ENCODE measurements at places on chromosomes 6 and 20.

DNA sequence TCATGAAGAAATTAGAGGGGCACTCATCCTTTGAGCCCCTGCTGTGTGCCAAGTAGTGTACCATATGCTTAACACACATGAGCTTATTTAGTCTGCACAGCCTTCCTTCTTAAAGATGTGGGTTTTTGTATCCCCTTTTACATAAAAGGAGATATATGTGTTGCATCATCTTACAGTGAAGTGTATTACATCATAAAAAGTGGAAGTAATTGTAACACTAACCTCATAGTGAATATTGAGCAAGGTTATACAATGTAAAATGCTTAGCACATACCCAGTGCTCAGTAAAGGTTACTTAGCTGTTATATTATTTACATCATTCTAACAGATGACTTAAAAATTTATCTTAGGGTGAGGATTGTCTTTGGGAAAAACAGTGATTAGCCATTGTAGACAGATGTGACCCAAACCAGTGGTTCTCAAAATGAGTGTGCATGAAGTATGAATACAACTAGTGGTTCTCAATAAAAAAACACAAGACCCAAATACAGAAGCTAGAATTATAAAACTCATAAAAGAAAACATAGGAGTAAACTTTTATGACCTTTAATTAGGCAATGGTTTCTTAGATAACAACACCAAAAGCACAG, 3.8 kb upstream of the PIGU start:
- DNase-seq = no peak

DNA sequence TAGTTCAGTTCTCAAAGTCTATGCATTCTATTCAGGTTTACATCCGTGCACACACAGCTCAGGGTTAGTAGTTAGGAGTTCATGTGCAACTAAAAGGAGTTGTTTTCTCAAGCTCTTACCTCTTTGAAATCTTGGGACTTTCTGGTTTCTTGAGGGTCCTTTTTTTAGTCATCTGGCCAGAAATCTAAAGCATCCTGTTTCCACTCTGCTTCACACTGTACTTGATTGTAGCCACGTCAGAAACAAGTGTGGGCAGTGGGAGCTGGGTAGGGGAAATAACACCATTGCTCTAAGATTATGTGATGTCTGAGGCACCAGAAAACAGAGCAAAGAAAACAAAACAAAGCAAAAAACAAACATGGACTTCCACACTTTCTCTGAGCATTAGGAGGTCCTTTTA, 58.3 kb downstream of the HDGFL1 start:
- no peak for DNase-seq

DNA sequence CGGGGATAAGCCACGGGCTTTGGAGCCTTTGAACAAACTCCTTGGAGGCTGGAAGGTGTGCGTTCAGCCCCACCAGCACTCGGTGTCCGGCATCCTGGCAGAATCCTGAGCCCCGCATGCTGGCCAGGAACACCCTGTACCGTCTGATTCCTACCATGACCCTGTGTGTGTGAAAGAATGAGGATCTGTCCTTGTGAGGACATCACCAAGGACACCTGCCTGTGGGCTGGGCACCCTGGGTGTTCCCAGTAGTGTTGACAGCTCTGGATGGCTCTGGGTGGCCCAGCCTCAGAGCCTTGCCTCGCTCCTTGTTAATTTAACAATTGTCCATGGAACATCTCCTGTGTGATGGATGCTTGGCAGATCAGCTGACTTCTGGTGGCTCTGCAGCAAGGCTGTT, 234.3 kb downstream of the QKI start:
- no peak for DNase-seq

GRCh38 chr6:63897459-63897858, 261.9 kb downstream of the PHF3 start:
- DNase-seq = no peak

DNA sequence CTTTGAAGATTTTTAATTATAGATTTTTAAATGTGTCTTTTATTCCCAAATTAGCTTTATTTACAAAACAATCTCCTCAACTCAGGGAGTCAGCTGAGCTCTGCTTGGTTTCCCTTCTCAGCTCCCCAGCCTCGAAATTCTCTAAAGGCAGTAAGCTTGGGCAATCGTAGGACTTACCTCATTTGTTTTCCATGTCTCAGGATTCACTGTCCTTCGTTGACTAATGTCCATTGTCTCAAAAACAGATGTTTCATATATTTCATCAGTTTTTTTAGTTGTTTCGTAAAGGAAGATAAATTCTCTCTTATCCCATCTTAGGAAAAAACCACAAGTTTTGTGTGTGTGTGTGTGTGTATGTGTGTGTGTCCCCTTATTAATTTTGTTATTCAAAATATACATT, 102.2 kb upstream of the ADGRF1 start:
- no peak for DNase-seq

DNA sequence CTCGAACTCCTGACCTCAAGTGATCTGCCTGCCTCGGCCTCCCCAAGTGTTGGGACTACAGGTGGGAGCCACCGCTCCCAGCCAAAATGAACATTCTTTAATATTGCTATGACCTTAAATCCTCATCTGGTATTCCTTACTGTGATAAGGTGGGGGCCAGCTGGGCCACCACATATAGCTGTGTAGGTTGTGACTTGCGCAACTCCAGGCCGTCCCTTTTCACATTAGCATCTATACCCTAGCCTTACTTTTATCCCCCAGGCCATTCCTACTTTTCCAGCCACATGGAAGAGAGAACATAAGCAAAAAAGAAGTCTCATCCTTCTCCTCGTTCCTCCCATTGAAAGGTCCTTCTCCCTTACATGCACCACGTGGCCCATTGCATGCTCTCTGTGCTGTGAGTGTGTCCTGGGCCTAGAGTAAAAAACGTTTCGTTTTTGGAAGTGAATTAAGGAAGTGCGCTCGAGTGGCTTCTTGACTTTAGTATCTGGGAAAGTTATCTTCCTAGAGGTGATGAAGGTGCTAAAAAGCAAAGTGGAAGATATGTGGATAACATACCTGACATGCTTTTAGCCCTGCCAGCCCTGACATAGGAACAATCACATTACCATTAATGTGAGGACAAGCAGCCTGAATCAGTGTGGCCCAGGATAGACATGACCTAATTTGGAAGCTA, 56.8 kb upstream of the KIF13A start:
- no peak for DNase-seq

DNA sequence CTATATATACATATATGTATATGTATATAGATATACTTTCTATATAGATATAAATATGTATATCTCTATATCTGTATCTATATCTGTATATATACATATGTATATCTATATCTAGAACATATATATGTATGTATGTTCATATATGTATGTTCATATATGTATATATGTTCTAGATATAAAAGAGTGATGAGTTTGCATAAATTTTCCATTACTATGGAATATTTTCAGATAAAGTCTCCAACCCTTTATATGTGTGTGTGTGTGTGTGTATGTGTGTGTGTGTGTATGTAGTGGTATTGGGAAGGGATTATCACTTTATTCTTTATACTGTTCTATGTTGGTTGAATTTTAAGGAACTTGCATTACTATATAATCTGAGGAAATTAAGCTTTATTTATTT, 33.3 kb downstream of the SYNE1 start:
- DNase-seq = no peak

GRCh38 chr6:103784117-103784516, 1075.6 kb downstream of the HACE1 start:
- no peak for DNase-seq

DNA sequence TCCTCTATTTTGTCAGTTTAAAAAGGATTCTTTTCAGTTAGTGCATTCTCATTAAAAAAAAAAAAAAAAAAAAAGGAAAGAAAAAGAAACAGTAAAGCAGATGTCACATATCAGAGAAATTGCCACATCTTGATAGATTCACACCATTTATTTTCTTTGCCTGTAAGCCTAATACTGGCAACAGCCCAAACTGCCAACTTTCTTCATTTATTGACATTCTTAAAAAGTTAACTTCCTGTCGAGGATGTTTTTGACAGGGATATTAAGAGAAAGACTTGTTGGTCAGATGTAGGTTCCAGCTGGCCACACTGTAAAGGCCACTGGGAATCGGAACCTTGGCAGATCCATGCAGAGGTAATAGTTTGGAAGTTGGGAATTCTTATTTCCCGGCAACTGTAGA, 332.6 kb downstream of the NRN1 start:
- DNase-seq = no peak

DNA sequence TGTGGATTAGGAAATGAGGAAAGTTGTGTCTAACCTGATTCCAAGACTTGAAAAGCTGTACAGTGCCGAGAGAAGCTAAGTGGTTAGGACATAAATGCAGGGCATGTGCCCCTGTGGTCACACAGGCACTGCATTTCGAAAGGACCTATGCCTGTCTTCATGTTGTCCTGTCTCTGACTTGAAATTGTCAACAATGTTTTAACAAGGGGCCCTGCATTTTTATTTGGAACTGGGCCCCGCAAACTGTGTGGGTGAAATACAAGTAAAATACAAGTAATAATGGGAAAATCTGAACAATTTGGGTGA, 38.8 kb downstream of the MRS2 start:
- no peak for DNase-seq

GRCh38 chr20:55200317-55200716, 724.9 kb downstream of the DOK5 start:
- DNase-seq = no peak

GRCh38 chr6:96611342-96611991, 48.5 kb downstream of the FHL5 start:
- no peak for DNase-seq

DNA sequence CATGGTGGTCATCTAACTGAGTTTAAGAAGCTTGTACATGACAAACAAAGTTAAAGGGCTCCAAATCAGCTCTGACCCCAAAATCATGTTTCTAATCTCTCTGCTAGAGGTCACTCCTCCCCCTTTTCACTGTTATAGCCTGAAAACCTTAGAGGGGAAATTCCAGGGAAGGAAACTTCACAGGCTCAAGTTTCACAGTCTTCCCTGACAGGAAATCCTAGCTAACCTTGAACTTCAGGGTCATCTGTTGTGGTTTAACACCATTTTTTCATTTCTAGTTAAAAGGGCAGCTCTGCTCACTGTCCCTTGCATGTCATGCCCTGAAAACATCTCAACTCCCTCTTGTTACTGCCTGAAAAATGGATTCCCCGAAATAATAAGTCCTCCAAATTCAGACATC, 104.4 kb upstream of the BMP2 start:
- no peak for DNase-seq

GRCh38 chr6:55651015-55651414, 72.0 kb upstream of the HMGCLL1 start:
- no peak for DNase-seq

Data from type B pancreatic cell (in vitro differentiated cells).